ENCODE measurements at places on chromosomes 13 and 19.

DNA sequence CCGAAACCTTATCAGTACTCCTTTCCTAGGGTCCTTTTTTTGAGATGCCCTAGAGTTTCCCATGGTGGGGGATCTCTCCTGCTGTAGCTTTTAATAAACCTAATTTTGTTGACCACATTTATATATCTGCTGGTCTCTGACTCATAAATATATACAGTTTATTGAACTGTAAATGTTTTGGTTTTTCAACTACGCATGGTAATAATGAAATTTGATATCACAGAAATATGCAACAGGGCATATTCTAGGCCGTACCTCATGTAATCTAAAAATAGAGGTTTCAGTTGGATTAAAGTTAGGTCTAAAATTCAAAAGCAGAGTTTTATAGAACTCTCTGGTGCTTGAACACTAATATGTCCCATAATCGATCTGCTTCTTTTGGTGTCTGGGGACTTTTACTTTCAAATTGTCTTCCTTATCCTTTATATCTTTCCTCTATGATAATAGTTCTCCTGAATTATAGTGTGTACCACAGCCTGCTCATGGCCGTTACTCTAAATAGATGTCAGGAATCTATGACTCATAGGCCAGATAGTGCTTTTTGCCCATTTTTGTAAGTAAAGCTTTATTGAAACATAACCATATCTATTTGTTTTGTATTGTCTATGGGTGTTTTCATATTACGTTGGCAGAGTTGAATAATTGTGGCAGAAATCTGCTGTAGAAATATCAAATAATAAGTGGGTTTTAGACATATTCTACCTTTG is 324.8 kb upstream of the PCDH9 start:
- DNase-seq = no peak

DNA sequence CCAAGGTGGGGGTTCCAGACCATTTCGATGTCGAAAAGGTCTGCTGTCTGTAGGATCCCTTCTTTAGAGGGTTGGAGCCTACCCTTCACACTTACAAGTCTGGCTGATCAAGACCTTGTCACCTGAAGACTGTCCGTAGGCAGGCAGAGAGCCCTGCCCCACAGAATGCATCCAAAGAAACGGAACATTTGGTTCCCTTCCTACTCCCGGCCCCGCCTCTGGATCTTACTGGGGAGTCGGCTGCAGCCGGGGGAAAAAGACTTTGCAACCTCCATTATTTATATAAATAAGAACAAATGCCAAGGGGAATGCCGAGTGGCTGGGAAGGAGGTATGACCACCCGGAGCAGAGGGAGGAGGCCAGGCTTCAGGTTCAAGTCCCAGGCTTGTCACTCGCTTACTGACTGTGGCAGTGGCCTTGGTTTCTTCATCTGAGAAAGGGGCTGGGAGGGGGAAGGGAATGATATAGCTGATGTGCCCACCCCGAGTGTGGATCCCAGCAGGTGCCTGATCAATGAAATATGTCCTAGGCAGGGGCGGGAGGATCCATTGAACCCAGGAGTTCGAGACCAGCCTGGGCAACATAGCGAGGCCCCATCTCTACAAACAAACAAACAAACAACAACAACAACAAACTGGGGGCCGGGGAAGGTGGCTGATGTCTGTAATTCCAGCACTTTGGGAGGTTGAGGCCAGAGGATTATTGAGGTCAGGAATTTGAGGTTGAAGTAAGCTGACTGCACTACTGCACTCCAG is 48.7 kb downstream of the RFX2 start:
- no peak for DNase-seq

GRCh38 chr13:79668201-79668752 is 187.3 kb downstream of the NDFIP2 start:
- no peak for DNase-seq

DNA sequence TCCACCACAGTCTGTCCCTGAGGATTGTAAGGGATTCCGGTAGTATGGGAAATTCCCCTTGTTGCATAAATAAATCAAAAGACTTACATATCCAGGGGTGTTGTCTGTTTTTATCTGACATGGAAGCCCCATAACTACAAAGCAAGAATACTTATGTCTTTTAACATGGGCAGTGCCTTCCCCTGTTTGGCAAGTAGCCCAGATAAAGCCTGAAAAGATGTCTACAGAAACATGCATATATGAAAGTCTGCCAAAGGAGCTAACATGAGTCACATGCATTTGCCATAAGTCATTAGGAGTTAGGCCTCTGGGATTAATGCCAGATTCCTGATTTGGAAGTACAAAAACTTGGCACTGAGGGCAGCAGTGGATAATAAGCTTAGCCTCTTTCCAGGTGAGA is 62.1 kb downstream of the ZNF737 start:
- no peak for DNase-seq

Data from AG08395 (cell line).